ENCODE measurements at places on chromosomes 2 and 18. TPM values are rescaled to one million over a fixed set of nuclear protein-coding genes. Genes with fewer than 3 reads are reported as not detected.

The KIF5C gene
- 0.52 TPM for total RNA-seq

- no peak for DNase-seq
These were observed 17.7 kb downstream of the SCYGR5 start for GRCh38 chr2:227684258-227684657.

- no peak for DNase-seq
These were observed 55.7 kb downstream of the TCF7L1 start for GRCh38 chr2:85188852-85189251.

The RBBP8 gene
- 6.1 TPM for total RNA-seq

GRCh38 chr2:72995430-72996116 is 75.9 kb downstream of the SFXN5 start:
- no peak for DNase-seq

DNA sequence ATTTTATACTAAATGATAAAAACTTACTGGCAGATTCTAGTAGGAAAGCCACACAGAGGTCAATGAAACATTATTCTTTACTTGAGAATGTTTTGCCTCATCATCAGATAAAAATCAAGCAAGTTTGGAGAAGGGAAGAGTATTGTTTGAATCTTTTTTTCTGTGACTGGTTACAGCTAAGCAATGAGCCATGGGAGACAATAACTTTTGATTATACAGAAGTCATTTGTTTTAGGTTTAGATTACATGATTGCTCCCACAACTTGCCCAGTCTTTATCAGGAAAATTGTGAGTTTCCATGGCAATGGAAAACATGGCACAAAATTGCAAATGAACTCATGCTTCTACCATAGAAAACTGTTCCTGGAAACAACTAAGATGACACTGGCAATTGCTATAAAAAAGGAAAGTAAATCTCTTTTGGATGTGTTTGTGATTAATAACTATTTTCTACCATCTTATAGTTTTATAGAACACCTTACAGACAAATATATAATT is 476.8 kb downstream of the MBD2 start:
- no peak for DNase-seq

- no peak for DNase-seq
These were observed 183.9 kb upstream of the LINC00305 start for GRCh38 chr18:64332835-64333234.

DNA sequence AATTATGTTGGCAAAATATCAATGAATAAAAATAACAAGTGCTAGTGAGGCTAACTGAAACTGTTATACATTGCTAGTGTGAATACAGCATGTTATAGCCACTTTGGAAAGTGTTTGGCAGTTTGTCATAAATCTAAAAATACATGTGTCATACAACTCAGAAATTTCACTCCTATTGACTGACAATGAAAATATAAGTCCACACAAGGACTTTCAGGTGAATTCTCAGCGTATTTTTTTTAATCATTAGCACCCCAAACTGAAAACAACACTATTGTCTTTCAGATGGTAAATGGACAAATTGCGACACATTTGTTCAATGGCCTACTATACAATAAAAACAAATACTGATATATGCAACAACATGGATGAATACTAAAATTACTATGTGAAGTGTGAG is 884.8 kb downstream of the TRIB2 start:
- DNase-seq = no peak

The NEURL3 gene
- not detected for total RNA-seq

- DNase-seq = no peak
These were observed 1115.2 kb downstream of the TDRD15 start for GRCh38 chr2:22238967-22239366.

- DNase-seq = no peak
These were observed 195.7 kb downstream of the DOK6 start for GRCh38 chr18:69596345-69596744.

DNA sequence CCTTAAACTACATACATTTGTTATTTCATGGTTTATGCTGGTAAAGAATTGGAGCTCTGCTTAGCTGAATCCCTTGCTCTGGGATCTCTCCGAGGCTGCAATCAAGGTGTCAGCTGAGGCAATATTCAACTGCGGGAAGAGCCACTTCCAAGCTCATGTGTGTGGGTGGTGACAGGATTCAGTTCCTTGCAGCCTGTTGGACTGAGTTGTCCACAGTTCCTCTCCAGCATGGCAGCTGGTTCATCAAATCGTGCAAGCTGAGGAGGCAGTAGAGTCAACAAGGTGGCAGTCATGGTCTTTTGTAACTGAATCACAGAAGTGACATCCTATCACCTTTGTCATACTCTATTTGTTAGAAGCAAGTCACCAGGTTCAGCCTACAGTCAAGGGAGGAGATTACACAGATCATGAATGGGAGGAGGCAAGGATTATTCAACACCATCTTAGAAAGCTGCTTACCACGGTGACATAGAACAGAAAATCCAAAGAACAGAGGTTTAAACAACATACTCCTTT is 56.9 kb downstream of the CTIF start:
- DNase-seq = no peak

DNA sequence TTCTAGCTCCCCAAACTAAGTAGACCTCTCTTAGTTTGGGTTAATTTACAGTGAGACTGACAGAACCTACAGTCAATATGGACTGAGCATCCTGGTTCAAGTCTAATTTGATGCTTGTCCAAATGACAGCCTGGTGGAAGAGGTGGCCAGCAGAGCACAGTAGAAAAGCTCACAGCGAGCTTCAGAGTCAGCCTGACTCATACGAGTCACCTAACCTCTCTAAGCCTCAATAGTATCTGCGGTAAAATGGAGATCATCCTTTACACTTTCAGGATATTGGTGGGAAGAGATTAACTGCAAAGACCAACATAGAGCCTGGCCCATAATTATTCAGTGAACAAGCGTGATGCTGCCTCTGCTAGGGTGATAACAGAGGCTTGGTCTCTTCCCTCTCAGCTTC is 54.5 kb downstream of the DOCK10 start:
- no peak for DNase-seq

The ERBB4 gene
- total RNA-seq = 17.9 TPM
